ENCODE measurements at places on chromosomes 12 and 14. TPM values are rescaled to one million over a fixed set of nuclear protein-coding genes. Genes with fewer than 3 reads are reported as not detected.

The OTOGL gene
- 0.14 TPM for total RNA-seq

The SIX4 gene
- 11.7 TPM for total RNA-seq

The FIGNL2 gene
- 2.6 TPM for total RNA-seq

The TBX3 gene
- 12.7 TPM for total RNA-seq

The TAPBPL gene
- 18.9 TPM for total RNA-seq

The ACVRL1 gene
- 4.7 TPM for total RNA-seq
